Kidney glomerular epithelial cell (primary cell): ENCODE measurements at places on chromosomes 12 and 14.
A peak's percentile ranks its signal among the peaks of the same experiment; 100 is the strongest.

DNA sequence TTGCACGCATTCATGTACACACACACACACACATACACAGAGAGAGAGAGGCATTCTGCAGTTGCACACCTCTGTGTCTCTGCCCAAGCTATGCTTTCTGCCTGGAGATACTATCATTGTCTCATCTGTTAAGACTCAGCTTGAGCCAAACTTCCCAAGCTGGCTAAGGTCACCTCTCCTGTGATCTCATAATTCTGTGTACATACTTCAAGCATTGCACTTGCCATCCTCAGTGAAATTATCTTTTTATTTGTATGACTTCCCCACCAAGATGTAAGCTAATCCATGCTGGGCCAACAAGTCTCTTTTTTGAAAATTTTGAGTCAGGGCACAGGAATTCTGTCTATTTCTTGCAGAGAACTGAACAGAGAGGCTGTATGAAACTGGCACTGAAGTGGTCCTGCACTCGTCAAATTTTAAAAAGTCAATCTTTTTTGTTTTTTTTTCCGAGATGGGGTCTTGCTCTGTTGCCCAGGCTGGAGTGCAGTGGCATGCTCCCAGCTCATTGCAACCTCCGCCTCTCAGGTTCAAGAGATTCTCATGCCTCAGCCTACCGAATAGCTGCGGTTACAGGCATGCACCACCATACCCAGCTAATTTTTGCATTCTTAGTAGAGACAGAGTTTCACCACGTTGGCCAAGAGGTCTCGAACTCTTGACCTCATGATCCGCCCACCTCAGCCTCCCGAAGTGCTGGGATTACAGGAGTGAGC is 44.3 kb downstream of the TMTC1 start:
- DNase-seq, result no peak

- DNase-seq, result no peak
These were observed 128.7 kb downstream of the TMX1 start for GRCh38 chr14:51368721-51369163.

GRCh38 chr14:81303258-81303935 is 82.6 kb upstream of the GTF2A1 start:
- DNase-seq, result no peak

DNA sequence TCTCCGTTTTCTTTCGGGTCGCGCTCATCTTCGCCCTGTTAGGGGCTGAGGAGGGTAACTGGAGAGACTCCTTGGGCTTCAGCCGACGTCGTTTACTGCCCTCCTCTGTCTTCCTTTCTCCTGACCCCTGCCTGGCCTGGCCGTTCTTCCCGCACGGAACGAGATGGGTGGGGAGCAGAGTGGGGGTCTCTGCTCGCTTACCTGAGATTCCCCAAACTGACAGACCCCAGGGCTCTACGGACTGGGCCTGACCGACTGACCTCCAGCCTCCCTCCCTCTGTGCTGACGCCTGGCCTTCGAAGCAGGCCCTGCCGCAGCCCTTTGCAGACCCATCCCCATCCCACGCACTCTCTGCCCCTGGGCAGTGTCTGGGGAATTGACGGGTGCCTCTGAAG is 439 bp downstream of the GOLGA5 start:
- no peak for DNase-seq

- no peak for DNase-seq
These were observed 14.6 kb upstream of the STAB2 start for GRCh38 chr12:103572312-103573045.

DNA sequence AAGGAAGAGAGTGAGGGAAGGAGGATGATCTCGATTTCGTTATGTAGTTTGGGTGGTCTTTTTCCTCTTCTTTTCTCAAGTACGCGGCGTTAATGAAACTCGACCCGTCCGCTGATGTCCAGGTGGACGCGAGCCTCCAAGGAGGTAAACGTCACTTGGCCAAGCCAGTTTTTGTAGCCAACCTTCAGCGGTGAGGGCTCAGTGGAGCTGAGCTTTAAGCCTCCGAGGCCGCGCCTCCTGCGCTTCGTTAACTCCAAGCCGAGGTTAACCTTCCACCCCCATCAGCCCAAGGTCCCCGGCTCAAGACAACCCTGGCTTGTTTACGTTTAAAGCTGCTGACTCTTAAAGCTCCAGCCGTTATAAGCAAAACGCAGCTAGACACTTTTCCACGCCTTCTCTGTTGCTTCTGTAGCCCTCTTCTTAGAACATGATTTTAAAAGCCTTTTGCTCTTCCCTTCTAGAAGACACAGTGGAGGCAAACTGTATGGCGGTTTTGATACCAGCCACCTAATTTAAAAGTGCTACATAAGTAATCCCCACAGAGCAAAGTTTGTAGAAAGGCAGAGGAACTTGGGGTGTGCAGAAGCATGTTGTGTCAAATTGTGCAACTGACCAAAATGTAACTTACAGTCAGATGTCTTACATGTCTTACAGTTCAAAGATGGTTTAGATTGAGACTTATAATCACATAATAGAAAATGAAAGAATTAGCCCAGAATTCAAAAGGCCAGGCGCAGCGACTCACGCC is 923 bp upstream of the ITPR2 start:
- peak; percentile 40 for DNase-seq

GRCh38 chr12:2633825-2634200 is 161.0 kb upstream of the FKBP4 start:
- DNase-seq, result no peak

DNA sequence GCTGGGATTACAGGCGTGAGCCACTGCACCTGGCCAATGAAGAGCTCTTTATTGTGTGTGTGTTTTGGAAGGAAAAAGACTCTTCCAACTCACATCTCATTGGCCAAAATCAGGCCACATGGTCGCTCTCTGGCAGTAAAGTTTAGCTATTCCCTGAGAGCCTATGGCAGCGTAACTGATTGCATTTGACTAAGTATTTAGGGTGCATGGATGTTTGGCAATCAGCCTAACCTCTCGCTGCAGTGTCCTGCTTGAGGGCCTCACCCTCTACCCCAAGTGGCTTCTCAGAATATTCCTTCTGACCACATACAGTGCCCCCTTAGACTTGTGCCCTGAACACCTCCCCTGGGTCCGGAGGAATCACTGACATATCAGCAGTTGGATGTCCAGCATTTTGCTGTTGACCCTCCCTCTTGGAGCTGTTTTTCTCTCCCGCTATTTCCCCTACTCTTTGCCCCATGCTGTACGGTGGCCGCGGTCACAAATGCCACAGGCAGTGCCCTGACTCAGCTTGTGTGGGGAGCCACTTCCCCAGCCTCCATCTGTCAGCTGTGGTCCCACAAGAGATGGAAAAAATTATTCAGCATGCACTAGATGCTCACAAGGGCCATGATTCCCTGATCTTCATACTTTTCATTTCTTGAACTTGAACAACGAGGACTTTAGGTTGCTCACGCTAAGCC is 9.5 kb downstream of the PHETA1 start:
- no peak for DNase-seq

DNA sequence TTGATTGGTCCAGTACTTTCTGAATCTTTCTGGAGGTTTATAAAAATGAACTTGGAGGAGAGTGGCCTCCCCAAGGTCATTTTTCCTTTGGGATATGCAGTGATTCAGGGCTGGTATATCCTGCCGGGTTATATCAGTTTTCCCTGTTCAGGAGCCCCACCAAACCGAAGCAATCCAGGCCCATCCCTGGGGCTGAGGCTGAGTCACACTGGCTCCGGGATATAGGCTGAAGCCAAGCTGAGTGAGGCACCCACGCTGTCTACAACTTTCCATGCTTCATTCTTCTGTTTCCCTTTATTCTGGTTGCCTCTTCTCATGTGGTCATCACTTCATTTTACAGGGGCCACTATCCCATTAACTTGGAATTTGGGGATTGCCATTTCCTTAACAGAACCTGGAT is 3.4 kb downstream of the SSPN start:
- no peak for DNase-seq

- no peak for DNase-seq
These were observed 499.8 kb downstream of the C12orf50 start for GRCh38 chr12:87529413-87529812.

DNA sequence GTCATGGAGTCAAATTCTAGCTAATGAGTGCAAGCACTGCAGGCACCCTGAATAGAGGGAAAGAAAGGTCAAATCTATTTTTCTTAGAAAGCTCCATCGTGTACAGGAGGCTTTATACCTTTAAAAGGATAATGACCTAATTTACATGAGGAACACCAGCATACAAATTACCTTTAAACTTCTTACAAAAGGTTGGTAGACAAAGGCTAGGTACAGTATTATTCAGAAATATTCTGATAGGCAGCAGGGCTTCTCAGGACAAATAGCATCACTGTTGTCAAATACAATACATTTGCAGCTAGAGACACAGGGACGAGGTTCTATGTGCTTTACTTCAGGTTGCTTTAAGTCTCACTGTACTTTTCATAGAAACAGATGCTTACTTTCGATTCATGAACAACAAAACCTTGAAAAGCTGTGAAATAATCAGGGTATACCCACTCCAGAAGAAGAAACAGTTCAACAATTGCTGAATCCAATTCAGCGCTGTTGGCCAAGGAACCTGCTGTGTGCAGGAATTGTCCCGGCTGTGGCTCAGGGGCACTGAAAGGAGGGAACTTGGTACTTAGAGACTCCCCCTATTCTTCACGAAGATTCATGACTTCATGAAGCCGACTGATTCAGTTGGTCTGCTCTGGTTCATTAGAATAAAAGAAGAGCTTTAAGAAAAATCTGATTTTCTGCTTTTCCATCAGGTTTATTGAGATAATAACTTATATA is 252.9 kb downstream of the PRKD1 start:
- DNase-seq, result no peak

DNA sequence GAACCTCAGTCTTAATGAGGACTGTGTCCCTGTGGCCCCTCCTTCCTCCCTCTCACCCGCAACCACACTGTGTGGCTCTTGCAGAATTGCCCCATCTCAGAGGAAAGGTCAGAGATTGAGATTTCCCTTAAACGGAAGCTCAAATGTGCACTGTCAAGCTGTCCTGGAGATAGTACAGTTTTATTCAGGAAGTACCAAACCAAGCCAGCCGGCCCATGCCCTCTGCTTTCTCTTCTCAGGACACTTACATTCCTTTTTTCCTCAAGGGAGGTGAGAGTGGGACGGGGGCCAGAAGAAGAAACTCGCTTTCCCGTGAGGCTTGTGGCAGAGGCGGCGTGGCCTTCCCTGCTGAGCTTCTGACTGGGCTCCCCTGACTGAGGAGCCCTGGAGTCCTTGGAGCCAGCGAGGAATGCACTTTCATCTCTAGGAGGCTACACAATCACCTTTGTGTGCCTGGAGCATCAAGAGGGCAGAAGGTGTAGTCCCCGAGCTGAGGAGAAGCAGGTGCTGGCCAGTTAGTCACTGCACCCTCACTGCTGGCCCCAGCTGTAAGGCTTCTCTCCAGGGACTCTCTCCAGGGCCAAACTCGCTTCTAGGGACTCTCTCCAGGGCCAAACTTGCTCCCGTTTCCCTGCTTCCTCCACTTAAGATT is 24.1 kb upstream of the ATP2A2 start:
- DNase-seq, result no peak

GRCh38 chr14:51884086-51884927 is 23.9 kb downstream of the GNG2 start:
- DNase-seq, result no peak

- no peak for DNase-seq
These were observed 1125.7 kb upstream of the FLRT2 start for GRCh38 chr14:84404246-84404645.

DNA sequence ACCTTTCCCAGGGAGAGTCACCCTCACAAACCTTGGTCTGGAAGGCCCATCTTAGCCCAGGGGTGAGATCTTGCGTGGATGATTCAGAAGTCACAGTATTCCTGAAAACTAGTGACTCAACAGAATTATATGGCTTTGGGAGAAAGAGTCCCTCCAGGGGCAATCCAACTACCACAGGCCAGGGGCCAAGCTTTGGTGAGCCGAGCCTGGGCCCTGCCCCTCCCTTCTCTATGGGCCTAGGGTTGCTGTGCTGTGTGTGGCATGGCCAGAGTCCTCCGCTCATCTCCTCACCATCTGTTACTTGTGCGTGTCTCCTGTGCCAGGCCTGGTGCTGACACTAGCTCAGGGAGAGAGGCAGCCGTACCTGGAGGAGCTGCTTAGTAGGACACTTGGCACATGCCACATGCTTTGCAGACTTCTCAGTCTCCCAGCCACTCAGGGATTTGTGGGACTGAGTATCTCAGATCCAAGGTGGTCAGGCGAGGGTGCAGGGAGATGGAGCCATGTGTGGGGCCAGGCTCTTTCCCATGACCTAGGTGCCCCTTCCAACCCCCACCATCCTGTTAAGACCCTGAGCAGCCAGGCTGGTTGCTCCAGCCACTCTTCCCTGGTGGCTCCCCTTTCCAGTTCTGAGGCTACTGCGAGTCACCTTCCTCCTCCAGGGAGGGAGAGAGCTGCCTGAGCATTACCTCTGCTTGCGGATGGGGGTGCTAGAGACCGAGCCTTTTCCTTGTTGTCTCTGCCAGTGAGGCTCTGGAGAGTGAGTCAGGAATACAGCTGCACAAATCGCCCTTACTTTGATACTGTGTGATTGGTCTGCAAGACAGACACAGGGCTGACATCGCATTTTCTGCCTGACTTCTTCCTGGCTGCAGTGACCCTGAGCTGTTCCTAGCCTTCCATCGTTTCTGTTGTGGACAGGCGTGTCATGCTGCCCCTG is 94.1 kb downstream of the SLC25A47 start:
- DNase-seq, result peak; percentile 95

- peak; percentile 1 for DNase-seq
These were observed 392.0 kb downstream of the RPL10L start for GRCh38 chr14:46259536-46259935.

- no peak for DNase-seq
These were observed 4.5 kb downstream of the ITPR2 start for GRCh38 chr12:26828280-26829073.

- no peak for DNase-seq
These were observed 94.5 kb downstream of the TMX1 start for GRCh38 chr14:51334566-51334965.

GRCh38 chr12:108350511-108350910 is 11.4 kb upstream of the CMKLR1 start:
- no peak for DNase-seq

- DNase-seq, result no peak
These were observed 9.5 kb downstream of the POMT2 start for GRCh38 chr14:77311217-77311616.

DNA sequence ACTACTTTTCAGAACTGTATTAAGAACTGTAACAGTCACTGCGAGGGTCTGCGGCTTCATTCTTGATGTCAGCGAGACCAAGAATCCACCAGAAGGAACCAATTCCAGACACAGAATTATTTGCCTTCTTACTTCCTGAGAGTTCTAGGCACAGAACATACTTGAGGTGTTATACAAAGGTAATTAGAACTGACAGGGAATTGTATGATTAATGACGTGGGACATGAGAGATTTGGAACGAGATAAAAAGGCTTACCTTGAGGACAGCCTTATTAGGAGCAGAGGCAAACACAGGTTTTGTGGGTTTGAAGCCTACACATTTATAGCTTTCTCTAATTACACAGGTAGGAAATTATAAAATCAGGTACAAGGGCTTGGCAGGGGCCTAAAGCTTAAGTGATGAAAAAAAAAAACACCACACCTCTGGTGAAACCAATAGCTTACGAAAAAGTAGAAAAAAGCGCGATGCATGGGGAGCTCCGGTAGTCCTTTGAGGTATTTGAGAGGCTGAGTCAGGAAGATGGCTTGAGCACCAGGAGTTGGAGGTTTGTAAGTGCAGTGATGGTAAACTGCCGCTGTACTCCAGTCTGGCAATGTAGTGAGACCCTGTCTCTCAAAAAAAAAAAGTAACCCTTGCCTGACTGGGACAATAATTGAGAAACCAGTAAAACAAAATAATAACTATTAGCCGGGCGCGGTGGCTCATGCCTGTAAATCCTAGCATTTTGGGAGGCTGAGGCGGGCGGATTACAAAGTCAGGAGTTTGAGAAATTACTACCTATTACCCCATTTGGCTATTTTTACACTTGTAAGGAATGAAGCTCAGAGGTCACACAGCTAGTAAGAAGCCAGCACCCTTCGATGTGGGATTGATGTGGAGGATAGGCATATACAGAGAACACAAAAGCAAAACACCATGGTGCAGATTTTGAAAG is 795 bp upstream of the ACOT2 start:
- DNase-seq, result no peak
